C1 segment of cervical spinal cord (tissue), 14 donors: ENCODE measurements at places on chromosomes 6 and 20.

GRCh38 chr6:34524499-34524898 is 31.6 kb downstream of the SPDEF start:
- no peak for DNase-seq

DNA sequence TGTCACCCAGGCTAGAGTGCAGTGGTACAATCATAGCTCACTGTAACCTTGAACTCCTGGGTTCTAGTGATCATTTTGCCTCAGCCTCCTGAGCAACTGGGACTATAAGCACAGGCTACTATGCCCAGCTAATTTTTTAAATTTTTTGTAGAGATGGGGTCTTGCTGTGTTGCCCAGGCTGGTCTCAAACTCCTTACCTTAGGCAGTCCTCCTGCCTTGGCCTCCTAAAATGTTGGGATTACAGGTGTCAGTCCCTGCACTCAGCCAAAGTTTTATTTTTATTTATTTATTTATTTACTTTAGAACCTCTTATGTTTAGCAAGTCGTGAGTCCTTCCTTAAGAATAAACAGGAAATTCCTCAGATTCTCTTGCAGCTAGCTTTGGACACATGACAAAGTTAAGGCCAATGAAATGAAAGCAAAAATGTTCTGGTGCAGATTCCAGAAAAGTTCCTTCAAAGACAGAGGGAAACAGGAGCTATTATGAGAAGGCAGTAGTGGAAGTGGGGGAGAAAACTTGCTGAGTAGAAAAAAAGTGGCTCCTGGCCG is 19.1 kb downstream of the PIM1 start:
- no peak for DNase-seq

DNA sequence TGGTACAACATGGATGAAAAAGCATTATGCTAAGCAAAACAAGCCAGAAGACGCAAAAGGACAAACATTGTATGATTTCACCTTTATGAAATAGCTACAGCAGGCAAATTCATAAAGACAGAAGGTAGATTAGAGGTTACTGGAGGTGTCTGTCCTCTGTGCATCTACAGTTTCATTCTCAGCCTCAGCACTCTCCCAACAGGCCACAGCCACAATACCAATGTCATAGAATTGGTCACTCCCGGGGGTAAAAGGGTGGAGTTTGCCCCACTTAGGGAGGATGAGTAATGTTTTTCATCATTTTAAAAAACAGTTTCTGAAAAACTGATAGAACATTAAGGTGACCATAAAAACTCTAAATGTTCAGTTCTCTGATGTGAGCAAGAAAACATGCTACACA is 17.2 kb upstream of the TMX4 start:
- no peak for DNase-seq

DNA sequence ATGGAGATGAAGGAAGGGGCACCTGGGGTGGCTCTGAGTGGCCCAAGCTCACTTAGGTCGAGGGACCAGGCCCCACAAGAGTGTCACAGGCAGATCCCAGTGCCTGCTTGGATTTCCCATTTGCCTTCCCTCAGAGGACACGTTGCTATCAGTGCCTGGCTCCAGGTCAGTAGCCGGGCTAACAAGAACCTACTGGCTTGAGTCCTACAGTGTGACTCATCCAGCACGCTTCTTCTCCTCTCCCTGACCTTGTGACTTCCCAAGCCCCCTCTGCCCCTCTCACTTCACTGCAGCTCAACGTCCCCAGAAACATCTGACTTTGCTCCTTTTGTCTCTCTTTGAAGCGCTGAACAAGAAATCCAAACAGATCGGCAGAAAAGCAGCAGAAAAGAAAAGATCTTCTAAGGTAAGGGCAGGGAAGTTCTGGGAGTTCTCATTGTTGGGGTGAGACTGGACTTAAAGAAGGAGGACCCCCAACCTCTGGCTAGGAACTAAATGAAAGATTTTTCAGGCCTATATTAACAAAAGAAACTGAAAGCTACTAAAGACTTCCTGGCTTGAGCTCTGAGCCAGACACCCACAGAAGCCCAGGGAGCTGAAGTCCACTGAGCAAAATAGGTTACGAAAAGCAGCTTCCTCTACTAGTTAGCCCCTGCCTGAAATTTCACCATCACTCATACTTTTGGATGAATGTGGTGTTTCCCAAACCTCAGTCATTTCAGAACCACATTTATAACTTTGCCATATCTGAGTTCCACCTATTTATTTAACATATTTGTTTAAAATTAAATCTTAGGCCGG is 21.5 kb downstream of the ASIP start:
- DNase-seq = no peak

GRCh38 chr20:62961310-62961783 is 8.8 kb downstream of the SLC17A9 start:
- no peak for DNase-seq

DNA sequence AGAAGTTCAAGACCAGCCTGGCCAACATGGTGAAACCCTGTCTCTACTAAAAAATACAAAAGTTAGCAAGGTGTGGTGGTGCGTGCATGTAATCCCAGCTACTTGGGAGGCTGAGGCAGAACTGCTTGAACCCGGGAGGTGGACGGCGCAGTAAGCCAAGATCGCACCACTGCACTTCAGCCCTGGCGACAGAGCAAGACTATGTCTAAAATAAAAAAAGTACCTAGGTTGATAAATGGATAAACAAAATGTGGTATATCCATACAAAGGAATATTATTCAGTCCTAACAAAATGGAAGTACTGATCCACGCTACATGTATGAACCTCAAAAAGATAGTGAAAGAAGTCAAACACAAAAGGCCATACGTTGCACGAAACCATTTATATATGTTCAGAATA is 1.2 kb upstream of the RPF2 start:
- no peak for DNase-seq
